ENCODE measurements at places on chromosomes 2 and 18. TPM values are rescaled to one million over a fixed set of nuclear protein-coding genes. Genes with fewer than 3 reads are reported as not detected.

- H3K27me3 ChIP-seq: no peaks in the 10 kb centered on the region
- H3K4me1 ChIP-seq: peaks cover 6% of the 10 kb centered on the region
- DNase-seq: no peak
- no peak overlapping the region for H3K27ac ChIP-seq
- H3K4me3 ChIP-seq: no peak overlapping the region
- no peaks in the 10 kb centered on the region for H3K36me3 ChIP-seq
Observed at GRCh38 chr2:26086155-26086637, 52.3 kb downstream of the RAB10 start.

DNA sequence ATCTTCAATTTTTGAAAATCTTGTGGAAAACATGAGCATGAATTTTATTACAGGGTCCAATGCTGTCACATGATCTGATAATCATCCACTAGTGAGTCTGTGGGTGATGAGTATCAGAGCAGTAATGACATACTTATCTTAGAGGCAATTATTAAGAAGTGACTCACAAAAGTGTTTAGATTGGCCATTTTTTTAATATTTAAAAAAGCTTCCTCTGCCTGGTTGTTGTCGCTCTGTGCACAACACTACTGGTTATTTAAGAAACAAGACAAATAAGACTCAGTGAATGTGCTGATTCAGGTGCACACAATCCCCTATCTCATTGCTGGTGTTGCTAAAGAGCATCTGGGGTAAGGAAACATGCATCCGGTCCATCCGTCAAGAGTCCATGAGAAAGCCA, 665.8 kb upstream of the ZEB2 start:
- H3K27me3 ChIP-seq: no peaks in the 10 kb centered on the region
- H3K36me3 ChIP-seq: no peaks in the 10 kb centered on the region
- DNase-seq: no peak
- peaks cover 4% of the 10 kb centered on the region for H3K4me1 ChIP-seq

DNA sequence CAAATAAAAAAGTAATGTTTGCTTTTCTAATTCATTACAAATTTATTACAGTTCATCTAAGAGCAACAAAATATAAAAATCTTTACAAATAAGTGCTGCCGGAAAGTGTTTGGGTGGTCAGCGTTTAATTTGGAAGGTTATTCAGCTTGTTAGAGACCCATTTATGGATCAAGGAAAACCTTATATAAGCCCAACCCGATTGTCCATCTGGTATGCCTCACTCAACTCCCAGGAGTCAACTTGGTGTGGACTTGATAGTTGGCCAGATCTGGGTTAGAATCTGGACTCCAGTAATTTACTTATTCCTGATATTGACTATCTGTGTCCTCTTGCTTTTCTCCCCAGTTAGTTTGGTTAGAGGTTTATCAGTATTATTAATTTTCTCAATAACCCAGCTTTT, 106.2 kb downstream of the KCTD1 start:
- no peak overlapping the region for H3K4me3 ChIP-seq
- DNase-seq: no peak
- H3K27ac ChIP-seq: no peak overlapping the region
- H3K36me3 ChIP-seq: no peaks in the 10 kb centered on the region
- no peaks in the 10 kb centered on the region for H3K27me3 ChIP-seq

GRCh38 chr2:145284551-145284950, 764.6 kb upstream of the ZEB2 start:
- no peaks in the 10 kb centered on the region for H3K36me3 ChIP-seq
- no peak overlapping the region for H3K4me3 ChIP-seq
- no peaks in the 10 kb centered on the region for H3K4me1 ChIP-seq
- H3K27ac ChIP-seq: no peak overlapping the region
- no peak for DNase-seq
- no peaks in the 10 kb centered on the region for H3K27me3 ChIP-seq

- DNase-seq: no peak
- peaks cover 76% of the 10 kb centered on the region for H3K4me1 ChIP-seq
- peak overlapping the region; percentile 42 for H3K27ac ChIP-seq
- H3K27me3 ChIP-seq: no peaks in the 10 kb centered on the region
Observed at GRCh38 chr2:101763496-101764333, 66.2 kb downstream of the MAP4K4 start.

DNA sequence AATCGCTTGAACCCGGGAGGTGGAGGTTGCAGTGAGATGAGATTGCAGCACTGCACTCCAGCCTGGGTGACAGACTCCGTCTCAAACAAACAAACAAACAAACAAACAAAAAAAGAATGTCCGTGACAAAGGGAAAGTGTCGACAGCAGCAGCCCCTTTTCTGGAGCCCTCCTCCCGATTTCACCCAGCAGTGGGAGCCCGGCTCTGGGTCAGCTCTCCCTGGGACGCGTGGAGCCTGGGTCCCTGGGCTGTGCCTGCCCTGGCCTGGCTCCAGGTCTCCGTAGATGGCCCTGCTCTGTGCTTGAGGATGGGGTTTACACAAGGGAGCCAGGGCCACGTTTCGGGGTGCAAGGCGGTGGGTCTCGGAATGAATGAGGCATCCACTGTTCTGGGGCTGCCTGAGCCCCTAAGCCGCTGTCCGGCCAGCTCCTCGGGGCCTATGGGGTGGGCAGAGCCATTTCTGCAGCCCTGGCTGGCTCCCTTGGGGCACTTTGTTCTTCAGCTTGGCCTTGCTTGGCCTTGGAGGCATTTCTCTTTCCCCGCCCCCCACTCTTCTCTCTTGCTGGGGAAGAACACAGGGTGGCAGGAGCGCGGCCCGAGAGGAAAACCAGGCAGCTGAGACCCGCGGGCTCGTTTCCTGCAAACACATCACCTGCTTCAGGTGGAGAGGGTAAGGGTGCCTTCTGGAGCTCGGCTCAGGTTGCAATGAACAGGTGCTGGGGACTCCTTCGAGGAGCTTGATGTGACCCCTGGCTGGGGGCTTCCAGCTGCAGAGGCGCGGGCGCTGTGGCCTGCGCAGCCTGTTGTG, 29.1 kb downstream of the RTP5 start:
- H3K4me3 ChIP-seq: no peak overlapping the region
- H3K36me3 ChIP-seq: no peaks in the 10 kb centered on the region
- peaks cover 5% of the 10 kb centered on the region for H3K4me1 ChIP-seq
- DNase-seq: peak; percentile 75
- no peak overlapping the region for H3K27ac ChIP-seq

- no peaks in the 10 kb centered on the region for H3K27me3 ChIP-seq
- H3K4me1 ChIP-seq: no peaks in the 10 kb centered on the region
- peak; percentile 25 for DNase-seq
- H3K4me3 ChIP-seq: no peak overlapping the region
- no peaks in the 10 kb centered on the region for H3K36me3 ChIP-seq
- H3K27ac ChIP-seq: peak overlapping the region; percentile 11
Observed at GRCh38 chr2:85215448-85216401, 82.5 kb downstream of the TCF7L1 start.

DNA sequence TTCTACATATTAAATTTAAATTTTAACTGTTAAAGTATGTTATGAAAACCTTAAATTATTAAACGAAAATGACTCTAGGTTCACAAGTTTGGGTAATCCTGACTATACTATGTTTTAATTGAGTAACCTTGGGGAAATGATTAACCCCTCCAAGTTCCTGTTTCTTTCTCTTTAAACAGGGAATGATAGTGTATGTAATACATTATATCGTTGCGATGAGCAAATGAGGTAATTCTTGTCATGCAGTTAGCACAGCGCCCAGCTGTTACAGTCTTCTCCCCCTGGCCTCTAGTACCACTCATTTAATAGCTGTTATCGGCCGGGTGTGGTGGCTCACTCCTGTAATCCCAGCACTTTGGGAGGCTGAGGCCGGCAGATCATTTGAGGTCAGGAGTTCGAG, 80.4 kb downstream of the MTA3 start:
- no peaks in the 10 kb centered on the region for H3K4me1 ChIP-seq
- no peak overlapping the region for H3K4me3 ChIP-seq
- DNase-seq: no peak
- no peak overlapping the region for H3K27ac ChIP-seq

The DNER gene
- total RNA-seq: 2.1 TPM

DNA sequence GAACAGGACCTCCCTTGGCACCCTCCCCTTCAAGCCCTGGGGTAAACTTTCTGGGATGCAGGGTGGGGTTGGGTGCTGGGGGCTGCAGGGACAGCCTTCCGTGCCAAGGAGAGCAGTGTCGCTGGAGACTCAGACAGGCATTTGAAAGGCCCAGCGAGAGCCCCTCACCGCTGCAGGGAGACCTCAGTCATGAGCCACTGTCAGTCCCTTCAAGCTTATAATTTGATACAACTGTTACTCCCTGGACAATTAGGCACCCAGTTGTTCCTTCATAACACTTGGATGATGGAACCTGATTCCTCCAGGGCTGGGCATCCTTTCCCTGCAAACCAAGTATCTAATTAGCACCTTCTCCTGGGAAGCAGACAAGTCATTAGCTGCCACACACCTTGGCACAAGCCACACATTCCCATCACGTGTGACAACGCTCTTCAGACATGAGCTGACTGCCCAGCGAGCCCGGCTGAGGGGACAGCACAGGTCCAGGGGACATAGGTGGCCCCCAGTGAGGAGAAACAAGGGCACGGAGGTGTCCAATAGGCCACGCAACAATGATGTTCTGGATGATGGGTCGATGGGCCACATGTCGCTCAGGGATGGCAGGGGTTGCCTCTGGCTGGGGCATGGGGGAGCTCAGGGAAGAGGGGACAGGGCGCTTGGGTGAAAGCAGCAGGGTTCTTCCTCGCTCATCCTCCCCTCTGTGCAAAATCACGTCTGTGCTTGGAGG, 59.6 kb downstream of the KCNF1 start:
- H3K4me3 ChIP-seq: no peak overlapping the region
- no peaks in the 10 kb centered on the region for H3K4me1 ChIP-seq
- no peak for DNase-seq
- H3K36me3 ChIP-seq: no peaks in the 10 kb centered on the region

The CYP27C1 gene
- total RNA-seq: not detected

The SLC35F5 gene
- 69.8 TPM for total RNA-seq

DNA sequence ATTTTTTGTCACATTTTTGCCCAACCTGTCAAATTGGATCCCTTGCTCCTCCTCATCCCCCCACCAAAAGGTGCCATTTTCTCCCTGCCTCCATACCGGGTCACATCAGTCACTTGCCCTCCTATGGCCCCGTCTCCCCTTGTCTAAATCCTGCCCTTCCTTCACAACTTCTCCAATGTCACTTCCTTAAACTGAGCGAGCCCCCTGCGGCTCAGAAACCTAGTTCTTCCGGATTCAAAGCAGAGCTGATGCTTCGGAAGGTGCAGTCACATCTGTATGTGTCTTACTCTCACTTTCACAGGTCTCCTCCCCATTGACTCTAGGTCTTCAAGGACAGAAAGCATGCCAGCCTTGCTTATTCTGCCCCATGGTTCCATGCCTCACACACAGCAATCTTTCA, 22.1 kb downstream of the TNP1 start:
- no peak for DNase-seq
- no peak overlapping the region for H3K27ac ChIP-seq
- no peak overlapping the region for H3K4me3 ChIP-seq
- no peaks in the 10 kb centered on the region for H3K27me3 ChIP-seq
- H3K4me1 ChIP-seq: no peaks in the 10 kb centered on the region

DNA sequence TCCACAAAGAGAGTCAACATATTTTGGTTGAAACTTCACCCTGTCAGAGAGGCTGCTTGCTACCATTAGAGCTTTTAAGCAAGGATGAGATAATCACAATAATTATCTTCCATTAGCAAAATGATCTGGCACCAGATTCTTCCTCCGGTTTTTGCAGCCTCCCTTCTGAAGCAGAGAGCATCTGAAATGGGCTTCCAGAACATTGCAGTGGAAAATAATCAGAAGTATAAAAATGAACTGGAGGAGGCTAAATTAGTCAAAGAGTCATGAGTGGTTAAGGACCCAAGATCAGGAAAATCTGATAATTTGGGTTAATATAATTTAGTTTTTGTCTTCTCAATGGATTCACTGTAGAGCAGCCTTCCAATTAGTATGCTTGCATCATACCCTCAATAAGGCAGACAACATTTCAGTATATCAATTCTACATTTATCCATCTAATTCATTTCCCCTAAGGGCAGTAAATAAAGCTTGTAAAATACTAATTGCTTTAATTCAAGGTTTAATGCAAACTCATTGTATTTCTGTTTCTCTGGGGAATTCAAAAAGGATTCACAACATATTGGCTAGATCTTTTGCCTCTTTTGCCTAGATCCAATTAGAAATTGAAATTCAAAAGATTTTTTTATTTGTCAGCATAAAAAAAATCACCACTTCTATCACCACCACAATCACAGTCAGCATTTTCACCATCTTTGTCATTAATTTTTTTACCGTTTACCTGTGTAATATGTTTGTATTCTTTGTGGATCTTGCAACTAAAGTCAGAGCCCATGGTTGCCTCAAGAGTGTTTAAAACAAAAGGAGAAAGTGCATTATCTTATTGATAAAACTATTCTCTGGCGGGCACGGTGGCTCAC, 537.2 kb upstream of the DCC start:
- no peaks in the 10 kb centered on the region for H3K4me1 ChIP-seq
- H3K27me3 ChIP-seq: no peaks in the 10 kb centered on the region
- H3K27ac ChIP-seq: no peak overlapping the region
- DNase-seq: no peak

The UGT1A3 gene
- not detected for total RNA-seq

- H3K27ac ChIP-seq: no peak overlapping the region
- no peaks in the 10 kb centered on the region for H3K4me1 ChIP-seq
- H3K4me3 ChIP-seq: no peak overlapping the region
- DNase-seq: no peak
- H3K36me3 ChIP-seq: peaks cover 86% of the 10 kb centered on the region
Observed at GRCh38 chr18:199768-200167, 41.4 kb downstream of the USP14 start.

The IL1F10 gene
- not detected for total RNA-seq

The TXNDC2 gene
- total RNA-seq: 0.30 TPM

DNA sequence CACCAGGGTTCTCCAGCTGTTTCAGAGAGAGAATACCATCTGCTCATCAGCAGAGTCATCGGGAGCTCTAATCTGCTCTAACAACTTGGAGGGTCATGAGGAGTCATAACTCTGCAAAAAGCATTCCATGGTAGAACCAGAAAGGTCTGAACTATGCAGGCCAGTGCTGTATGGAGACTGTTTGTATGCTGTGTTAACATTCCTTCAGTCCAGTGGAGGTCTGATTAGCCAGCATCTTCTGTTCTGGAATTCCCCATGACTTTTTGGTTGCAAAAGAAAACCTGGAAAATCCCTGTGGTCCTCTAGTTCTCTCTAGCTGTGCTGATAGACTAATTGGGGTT, 9.4 kb upstream of the ITGB6 start:
- peak overlapping the region; percentile 77 for H3K27ac ChIP-seq
- H3K4me1 ChIP-seq: peaks cover 32% of the 10 kb centered on the region
- no peaks in the 10 kb centered on the region for H3K36me3 ChIP-seq
- no peak overlapping the region for H3K4me3 ChIP-seq
- H3K27me3 ChIP-seq: no peaks in the 10 kb centered on the region
- DNase-seq: no peak

DNA sequence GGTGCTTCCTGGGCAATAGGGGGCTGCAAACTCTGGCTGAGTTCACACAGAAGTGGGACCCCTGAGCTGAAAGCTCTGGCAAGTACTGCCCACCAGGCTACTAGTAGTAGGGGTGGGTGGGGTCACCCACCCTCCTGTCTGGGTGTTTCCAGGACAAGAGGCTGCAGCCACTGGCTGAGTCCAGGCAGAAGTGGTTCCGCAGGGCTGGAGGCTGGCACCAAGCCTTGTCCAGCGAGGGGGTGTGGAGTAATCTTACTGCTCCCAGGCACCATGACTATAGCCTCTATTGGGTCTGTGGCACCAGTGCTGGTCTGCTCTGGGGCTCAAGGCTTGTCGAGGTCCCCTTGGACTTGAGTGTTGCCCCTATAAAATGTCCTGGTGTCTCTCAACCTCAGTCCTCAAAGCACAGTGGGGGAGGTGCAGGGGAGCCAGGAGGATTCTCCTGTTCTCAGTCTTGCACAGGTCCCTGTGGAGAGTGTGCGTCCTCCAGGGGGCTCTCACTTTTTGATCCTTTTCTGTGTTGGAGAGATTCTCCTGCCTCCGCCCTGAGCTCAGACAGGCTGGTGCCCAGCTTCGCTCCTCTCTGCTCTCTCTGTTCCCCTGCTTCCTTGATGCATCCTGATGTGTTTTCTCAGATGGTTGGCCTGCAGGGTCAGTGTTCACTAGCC, 48.1 kb downstream of the NUP35 start:
- H3K27me3 ChIP-seq: no peaks in the 10 kb centered on the region
- no peak overlapping the region for H3K4me3 ChIP-seq

All from upper lobe of left lung (tissue), 6 donors.